ENCODE measurements at places on chromosomes 2 and 18.

GRCh38 chr2:13006829-13007717 is 290.3 kb downstream of the TRIB2 start:
- DNase-seq: peak; percentile 55

DNA sequence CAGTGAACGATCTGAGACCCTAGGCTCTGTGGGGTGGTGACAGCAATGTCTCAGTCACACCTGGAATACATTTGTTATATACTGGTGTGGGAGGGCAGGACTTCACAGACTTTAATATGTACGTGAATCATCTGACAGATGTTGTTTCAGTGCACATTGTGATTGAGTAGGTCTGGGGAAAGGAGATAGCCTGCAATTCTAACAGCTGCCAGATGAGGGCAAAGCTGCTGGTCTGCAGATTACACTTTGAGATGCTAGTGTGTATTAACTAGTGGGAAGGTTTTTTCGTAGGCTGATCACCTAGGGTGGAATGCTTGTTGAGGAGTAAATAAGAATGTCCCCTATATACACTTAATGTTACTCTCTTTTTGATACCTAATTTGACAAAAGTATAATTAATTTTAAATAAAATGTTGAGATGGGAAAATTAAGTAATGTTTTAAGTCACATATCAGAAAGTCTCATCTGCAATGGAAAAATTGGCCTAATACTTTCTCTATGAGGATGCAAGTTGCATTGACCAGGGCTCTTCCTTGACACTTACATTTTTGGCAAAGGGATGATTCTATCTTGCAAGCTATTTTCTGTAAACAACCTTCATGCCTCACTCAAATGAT is 496.9 kb upstream of the HNMT start:
- no peak for DNase-seq

GRCh38 chr18:69495338-69495737 is 94.7 kb downstream of the DOK6 start:
- no peak for DNase-seq

- no peak for DNase-seq
Measured at GRCh38 chr2:232776435-232776834, at the start of gene KCNJ13. Gene KCNJ13, minus strand, starts transcription at chr2:232776565. Its CDS starts 5,203 bp downstream, at chr2:232771362.

GRCh38 chr2:12694990-12695774 is 21.6 kb upstream of the TRIB2 start:
- no peak for DNase-seq

- no peak for DNase-seq
Measured at GRCh38 chr2:69997015-69997830, 35.8 kb upstream of the ASPRV1 start.

GRCh38 chr18:40866968-40867367 is 1088.1 kb upstream of the PIK3C3 start:
- no peak for DNase-seq

GRCh38 chr2:54879032-54879431 is 155.6 kb downstream of the EML6 start:
- no peak for DNase-seq

GRCh38 chr2:126307740-126308139 is 348.2 kb upstream of the GYPC start:
- DNase-seq: no peak

DNA sequence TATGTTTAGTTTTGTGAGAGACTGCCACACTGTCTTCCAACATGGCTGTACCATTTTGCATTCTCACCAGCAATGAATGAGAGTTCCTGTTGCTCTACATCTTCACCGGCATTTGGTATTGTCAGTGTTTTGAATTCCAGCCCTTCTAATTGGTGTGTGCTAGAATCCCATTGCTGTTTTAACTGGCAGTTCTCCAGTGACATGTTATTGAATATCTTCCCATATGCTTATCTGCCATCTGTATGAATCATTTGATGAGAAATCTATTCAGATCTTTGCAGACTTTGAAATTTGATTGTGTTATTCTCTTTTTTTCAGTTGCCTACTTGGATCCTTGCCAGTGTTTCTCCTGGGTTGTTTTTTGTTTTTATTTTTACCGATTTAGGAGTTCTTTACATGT is 99.0 kb downstream of the SNTG2 start:
- DNase-seq: no peak

- DNase-seq: no peak
Measured at GRCh38 chr2:200342235-200342634, 35.7 kb downstream of the SPATS2L start.

- no peak for DNase-seq
Measured at GRCh38 chr2:75525434-75526310, 35.1 kb downstream of the EVA1A start.

GRCh38 chr2:23772056-23772455 is 154.9 kb downstream of the ATAD2B start:
- no peak for DNase-seq

GRCh38 chr18:29652797-29653196 is 1389.7 kb downstream of the DSC3 start:
- DNase-seq: no peak

- no peak for DNase-seq
Measured at GRCh38 chr2:86186431-86186830, 8.8 kb downstream of the IMMT start.

DNA sequence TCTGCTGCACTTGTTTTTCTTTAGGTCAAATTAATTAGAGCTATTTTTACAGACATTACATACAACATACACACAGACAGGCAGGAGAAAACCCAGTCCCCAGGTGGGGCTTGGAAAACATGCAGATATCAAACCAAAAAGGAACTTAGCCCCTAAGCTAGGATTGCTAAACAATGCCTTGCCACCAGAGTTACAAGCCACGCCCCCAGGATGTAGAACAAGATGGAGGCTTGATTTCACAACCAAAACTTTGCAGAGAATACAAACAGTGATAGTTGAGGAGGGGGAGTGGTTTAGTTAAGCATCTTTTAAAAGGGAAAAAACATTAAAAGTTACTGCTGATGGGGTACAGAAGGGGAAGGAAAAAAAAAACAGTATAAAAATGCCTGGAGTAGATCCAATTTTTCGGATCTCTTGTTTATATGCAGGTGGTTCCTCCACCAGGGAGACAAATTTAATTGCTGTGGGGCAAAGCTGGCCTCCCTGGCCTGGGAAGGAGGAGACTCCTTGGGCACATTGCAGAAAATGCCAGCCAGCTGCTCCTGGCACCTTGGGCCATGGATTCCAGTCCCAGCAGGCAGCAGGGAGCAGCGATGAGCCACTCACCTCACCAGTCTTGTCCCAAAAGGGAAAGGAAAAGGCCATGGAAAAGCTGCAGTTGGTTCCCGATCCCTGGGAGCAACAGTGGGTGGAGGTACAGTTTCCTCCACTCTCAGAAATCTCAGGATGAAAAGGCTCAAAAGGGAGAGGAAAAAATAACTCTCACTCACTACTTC is 348.4 kb upstream of the REG3G start:
- no peak for DNase-seq

DNA sequence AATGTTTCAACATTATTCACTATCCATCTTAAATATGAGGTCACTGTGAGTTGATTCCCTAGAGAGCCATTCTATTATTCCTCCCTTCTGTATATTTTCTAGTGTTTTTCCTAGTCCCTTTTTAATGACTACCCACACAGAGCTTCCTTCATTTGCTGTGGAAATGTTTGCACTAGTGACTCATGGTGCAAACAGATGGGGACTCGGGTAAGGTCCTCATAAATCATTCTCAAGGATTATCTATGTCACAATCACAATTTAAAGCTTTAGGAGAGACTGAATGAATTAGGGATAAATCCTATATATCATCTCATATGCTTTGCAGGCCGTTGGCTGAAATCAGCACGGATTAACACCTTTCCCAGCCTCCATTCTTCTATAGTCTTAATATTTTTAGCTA is 159.6 kb downstream of the DCC start:
- no peak for DNase-seq

DNA sequence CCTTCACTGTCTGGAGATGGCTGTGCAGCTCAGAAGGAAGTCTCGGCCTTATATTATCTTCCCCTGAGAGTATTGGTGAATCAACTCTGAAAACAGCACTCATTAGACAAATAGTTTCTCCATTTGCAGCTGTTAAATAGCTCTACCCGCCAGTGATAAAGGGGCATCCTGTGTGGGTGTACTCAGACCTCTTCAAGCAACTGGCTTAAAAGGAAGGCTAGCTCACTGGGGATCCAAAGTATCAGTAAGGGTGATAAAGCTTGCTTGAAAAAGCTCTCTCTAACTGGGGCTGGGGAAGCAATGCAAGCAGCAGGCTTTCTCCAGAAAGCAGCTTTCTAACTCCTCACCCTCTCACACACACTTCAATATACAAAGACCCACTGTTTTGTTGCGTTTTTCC is 64.9 kb upstream of the PSMD14 start:
- no peak for DNase-seq

- DNase-seq: no peak
Measured at GRCh38 chr2:123715467-123715982, 309.6 kb upstream of the CNTNAP5 start.

GRCh38 chr2:22110244-22110651 is 986.5 kb downstream of the TDRD15 start:
- no peak for DNase-seq

DNA sequence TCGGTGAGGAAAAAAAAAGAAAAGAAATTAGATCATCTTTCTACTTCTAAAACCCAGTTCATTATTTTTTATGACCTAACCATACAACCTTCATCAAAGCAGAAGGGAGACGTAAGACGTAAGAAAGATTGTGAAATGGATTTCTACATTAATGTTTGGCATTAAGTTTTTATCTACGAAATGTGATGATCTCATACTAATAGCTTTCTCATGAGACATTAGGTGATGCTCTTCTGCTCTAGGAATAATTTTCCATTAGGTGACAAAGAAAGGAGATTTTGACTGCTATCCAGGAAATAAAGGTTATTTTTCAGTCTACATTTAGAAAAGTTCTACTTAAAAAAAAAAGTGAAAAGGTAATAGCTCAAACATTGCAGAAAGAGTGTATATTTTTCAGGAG is 748.6 kb downstream of the ERBB4 start:
- DNase-seq: no peak

GRCh38 chr18:1092228-1092627 is 187.6 kb downstream of the ADCYAP1 start:
- DNase-seq: no peak

GRCh38 chr18:79523736-79524180 is 128.0 kb downstream of the NFATC1 start:
- DNase-seq: peak; percentile 82

- DNase-seq: no peak
Measured at GRCh38 chr2:15298770-15299169, 262.4 kb downstream of the NBAS start.

DNA sequence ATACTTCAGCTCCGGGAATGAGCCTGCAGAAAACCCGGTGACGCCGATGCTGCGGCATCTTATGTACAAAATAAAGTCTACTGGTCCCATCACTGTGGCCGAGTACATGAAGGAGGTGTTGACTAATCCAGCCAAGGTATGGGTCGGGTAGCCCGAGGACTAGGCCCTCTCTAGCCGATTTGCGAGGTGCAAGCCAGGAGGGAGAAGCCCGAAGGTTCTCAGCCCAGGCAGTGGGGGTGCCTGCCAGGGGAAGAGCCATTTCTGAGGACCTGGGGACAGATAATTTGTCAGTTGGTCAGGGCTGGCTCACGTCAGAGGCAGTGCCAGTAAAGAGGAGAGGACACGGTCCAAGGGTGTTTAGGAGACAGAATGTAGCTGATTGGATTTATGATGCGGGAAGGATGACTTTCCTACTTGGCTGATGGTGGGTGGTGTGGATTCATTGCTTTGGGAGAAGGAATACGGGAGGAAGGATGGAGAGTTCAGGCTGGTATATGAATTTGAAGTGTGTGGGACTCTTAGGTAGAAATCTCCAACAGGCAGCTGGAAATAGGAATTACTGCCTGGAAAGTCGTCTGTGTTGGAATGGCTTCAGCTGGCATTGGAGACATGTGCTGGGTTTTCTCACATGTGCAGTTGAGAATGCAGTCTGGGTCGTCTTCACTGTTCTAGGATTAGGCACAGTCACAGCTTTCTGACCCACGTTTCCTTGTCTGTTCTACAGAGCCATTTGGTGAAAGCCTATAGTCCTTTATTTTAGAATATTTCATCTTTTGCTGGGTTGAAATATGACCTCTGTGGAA is 874 bp downstream of the NDUFAF7 start:
- peak; percentile 1 for DNase-seq

- no peak for DNase-seq
Measured at GRCh38 chr2:27838502-27838901, 51.7 kb downstream of the RBKS start.

DNA sequence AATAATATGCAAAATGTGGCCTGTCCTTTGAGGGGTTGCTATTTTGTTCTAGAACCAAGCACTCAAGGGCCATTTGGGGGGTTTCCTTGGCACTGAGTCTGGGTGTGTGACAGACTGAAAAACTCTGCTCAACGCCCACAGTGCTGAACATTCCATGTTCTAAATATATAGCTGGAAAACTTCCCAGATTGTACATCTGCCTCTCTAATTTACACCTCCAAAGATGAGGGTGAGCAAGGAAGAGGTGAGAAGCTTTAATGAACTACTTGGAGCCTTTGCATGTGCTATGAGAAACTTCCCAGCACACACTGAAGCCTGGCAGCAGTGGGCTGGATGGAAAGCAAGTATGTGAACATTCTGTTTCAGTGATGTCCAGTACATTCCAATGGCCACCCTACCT is 296.7 kb upstream of the KCNH7 start:
- no peak for DNase-seq

- DNase-seq: no peak
Measured at GRCh38 chr2:567865-568638, 109.2 kb downstream of the TMEM18 start.

DNA sequence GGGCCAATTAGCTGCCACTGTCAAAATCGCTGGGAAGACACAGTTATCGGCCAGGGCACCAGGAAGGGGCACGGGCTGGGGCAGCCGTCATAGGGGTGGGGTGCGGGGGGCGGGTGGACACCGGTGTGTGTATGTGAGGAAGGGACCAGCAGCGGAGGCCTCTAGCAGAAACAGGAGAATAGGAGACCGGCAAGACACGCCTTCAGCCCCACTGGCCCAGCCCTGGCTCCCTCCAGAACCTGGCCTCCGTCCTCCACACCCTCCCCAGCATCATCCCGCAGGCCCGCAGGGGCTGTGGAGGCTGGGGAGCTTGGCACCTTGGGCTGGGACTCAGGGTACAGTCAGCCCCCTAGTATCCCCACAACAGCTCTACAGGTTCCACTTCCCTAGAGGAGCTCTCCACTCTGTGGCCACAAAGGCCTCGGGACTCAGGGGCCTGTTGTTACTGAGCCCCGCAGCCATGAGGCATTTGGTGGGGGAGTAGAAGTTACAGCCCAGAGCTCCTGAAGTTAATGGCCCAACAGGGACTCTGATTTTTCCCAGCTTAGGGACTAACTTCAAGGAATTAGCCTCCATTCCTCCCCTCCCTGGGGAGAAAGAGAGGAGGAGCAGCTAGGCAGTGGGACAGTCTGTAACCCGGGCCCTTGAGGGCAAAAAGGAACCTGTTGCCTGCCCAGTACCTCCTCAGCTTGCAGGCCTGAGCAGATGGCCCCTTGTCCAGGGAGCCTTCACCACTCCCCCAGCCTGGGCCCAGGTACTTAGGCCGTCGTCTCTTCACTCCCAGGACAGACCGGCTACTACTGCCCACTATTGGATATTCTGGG is 19.9 kb downstream of the SH2D6 start:
- no peak for DNase-seq

DNA sequence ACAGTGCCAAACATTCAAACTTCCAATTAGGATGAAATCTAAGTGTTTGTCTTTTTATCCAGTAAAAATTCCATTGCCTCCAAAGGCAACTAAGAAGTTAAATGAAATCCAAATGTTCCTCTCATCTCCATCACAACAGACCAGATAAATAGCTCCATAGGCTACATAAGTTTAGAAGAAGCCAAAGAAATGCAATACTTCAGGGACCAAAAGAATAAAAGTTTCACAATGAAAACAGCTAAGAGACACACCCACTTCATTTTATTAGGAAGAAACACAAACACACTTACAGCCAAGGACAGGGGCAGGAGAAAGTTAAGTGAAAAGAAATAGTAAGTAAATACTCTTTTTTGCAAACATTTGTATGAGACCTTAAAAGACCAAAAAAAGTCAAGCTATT is 88.5 kb upstream of the CCDC150 start:
- DNase-seq: no peak

Measured in CD8-positive, alpha-beta memory T cell (primary cell).